ENCODE measurements at places on chromosomes 5 and 9.

- no peak for DNase-seq
Observed at GRCh38 chr9:72960446-72960845, 7.6 kb upstream of the ALDH1A1 start.

DNA sequence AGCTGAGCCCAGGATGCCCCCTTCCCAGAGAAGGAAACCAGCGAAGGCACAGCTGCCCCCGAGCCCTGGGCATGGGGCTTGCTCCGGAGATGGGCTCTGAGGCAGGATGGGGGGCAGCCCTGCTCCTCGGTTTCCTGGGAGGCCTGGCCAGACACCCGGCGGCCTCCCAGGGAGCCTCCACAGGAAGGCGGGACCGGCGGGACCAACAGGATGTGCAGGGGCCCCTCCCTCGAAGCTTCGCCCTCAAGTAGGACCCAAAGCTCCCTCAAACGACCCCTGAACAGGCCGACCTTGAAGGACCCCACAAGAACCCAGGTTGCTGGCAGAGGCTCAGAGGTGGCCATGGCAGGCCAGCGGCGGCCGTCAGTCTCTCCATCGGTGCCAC, 11.7 kb downstream of the EXD3 start:
- DNase-seq: no peak

DNA sequence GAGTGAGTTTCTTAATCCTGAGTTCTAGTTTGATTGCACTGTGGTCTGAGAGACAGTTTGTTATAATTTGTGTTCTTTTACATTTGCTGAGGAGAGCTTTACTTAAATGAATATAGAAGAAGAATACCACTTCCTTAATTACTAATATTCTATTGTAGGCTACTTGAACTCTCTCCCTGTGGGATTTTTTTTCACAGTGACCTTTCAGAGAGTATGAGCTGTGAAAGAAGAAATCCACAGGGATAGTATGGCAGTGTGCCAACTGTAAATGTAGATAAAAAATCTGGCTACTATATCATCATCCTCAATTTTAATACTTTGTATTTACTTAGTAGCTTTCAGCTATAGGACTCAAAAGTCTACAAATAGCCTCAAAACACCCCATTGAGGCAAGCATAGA, 67.3 kb downstream of the COMMD10 start:
- DNase-seq: no peak

DNA sequence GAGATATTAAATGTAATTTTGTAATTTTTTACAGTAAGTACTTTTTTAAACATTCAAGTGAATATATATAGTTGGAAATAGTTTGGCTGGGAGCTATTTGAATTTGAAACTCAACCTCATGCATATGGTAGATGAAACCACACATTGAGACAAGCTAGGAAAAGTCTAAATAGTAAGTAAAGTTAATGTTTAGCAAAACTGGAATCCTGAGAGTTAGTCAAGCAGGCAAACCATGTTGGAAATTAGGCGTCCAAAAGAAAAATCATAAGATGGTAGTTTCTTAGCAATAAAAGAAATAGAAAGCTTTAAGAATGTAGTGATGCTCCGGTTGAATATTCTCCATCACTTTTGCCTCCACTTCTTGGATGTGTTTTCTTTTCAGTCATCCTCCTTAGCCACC, 657.1 kb upstream of the CDH10 start:
- no peak for DNase-seq

- DNase-seq: no peak
Observed at GRCh38 chr5:95111141-95111540, 173.8 kb downstream of the MCTP1 start.

- DNase-seq: no peak
Observed at GRCh38 chr5:69467442-69468225, 25.0 kb upstream of the OCLN start.
